Lower lobe of right lung (tissue), 2 donors: ENCODE measurements at places on chromosomes 11 and 22. TPM values are rescaled to one million over a fixed set of nuclear protein-coding genes. Genes with fewer than 3 reads are reported as not detected.

The RPS13 gene
- total RNA-seq, result 835 TPM

The MMP12 gene
- total RNA-seq, result 0.27 TPM

The SLC17A6 gene
- not detected for total RNA-seq

The TRIM51 gene
- not detected for total RNA-seq

The CFAP300 gene
- total RNA-seq, result 7.2 TPM

The FOXRED2 gene
- total RNA-seq, result 13.2 TPM

The TRMT112 gene
- 178 TPM for total RNA-seq

The TTC28 gene
- total RNA-seq, result 39.6 TPM

The MRGPRE gene
- total RNA-seq, result not detected

The DEUP1 gene
- 0.68 TPM for total RNA-seq

The ILK gene
- total RNA-seq, result 135 TPM

The ASCL2 gene
- 1.7 TPM for total RNA-seq

The MICAL2 gene
- 127 TPM for total RNA-seq

The FRMD8 gene
- total RNA-seq, result 22.6 TPM

The AASDHPPT gene
- 27.6 TPM for total RNA-seq

The OSM gene
- total RNA-seq, result 1.1 TPM

The SYT13 gene
- total RNA-seq, result not detected

The GPR83 gene
- total RNA-seq, result not detected

The GAS2 gene
- total RNA-seq, result 2.6 TPM

The AGBL2 gene
- total RNA-seq, result 6.0 TPM

The UPK2 gene
- total RNA-seq, result not detected

The SLC1A2 gene
- total RNA-seq, result 3.4 TPM
